ENCODE measurements at places on chromosomes 6 and 20.

GRCh38 chr6:166237617-166238016 lies 70.0 kb upstream of the TBXT start:
- no peak for DNase-seq

DNA sequence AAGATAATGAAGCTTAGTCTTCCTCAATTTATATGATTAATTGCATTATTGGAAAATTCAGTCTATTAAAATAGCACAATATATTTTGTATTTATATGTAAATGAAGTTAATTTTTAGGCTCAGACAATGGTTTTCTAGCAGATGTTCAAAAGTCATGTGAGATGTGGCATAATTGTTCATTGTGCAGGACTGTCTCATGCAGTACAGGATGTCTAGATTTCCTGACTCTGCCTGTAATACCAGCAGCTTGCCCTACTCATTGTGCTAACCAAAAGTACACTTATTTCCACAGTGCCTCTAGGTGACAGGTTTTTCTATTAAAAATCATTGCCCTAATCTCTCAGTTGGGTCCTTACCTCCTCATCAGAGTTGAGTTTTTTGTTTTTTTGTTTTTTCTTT lies 12.4 kb downstream of the RALGAPB start:
- DNase-seq, result no peak

GRCh38 chr6:89575562-89575960 lies 63.0 kb downstream of the LYRM2 start:
- no peak for DNase-seq

GRCh38 chr6:82588020-82588419 lies 224.4 kb downstream of the TPBG start:
- DNase-seq, result no peak

DNA sequence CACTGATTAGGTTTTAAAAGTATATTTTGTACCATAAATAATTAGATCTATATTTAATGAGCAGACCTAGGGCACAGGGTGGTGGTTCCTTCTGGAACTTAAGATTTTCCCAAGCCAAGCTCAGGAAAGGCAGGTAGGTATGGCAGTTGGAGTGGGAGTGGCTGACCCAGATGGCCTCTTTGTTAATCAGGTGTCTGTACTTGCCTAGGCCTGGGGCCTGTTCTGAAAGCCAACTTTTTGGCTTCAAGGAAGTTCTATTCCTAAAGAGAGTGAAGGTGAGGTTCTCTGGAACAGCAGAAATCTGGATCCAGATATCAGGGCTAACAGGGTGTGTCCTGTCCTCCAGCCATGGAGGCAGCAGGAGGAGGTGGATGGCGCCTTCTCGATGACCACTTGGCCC lies 44.9 kb downstream of the VEGFA start:
- DNase-seq, result no peak

- DNase-seq, result no peak
Observed at GRCh38 chr6:20816126-20816525, 281.9 kb downstream of the CDKAL1 start.

Measured in hematopoietic multipotent progenitor cell treated with erythropoietin and hydrocortisone succinate and interleukin-3 and kit ligand, for 6 days (in vitro differentiated cells).